ENCODE measurements at places on chromosomes 2 and 18. TPM values are rescaled to one million over a fixed set of nuclear protein-coding genes. Genes with fewer than 3 reads are reported as not detected.

DNA sequence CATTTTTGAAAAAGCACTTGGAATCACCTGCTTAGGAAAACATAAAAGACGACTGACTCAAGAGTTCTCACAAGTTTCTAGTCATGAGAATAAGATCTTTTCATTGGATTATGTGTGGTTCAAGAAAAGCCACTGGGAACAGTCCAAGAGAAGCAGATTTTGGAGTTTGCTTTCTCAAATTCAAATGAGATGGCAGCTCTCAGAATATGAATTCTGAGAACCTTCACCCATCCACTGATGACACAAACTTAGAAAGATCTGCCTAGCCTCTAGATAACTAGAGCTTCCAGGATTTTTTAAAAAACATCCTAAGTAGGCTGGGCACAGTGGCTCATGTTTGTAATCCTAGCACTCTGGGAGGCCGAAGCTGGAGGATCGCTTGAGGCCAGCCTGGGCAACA, 26.8 kb downstream of the MEX3C start:
- DNase-seq = no peak

DNA sequence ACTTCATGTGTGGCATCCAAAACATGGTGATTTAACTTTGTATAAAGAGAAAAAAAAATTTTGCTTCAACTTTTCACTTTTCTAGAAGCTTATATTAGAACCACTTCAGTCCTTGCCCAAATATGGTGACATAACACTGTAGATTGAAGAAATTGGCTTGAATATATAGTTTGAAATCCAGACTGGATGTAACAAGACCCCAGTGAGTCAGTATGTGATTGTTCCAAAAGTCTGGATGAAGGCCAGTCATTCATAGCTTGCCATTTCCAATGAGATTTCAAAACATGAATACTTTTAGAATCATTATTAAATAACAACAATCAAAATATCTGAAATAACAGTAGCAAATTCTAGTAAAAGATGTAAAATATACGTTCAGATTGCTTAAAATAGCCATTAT, 104.8 kb upstream of the FN1 start:
- no peak for DNase-seq

- DNase-seq = no peak
Observed at GRCh38 chr18:74498712-74499627, 2.8 kb downstream of the CNDP2 start.

DNA sequence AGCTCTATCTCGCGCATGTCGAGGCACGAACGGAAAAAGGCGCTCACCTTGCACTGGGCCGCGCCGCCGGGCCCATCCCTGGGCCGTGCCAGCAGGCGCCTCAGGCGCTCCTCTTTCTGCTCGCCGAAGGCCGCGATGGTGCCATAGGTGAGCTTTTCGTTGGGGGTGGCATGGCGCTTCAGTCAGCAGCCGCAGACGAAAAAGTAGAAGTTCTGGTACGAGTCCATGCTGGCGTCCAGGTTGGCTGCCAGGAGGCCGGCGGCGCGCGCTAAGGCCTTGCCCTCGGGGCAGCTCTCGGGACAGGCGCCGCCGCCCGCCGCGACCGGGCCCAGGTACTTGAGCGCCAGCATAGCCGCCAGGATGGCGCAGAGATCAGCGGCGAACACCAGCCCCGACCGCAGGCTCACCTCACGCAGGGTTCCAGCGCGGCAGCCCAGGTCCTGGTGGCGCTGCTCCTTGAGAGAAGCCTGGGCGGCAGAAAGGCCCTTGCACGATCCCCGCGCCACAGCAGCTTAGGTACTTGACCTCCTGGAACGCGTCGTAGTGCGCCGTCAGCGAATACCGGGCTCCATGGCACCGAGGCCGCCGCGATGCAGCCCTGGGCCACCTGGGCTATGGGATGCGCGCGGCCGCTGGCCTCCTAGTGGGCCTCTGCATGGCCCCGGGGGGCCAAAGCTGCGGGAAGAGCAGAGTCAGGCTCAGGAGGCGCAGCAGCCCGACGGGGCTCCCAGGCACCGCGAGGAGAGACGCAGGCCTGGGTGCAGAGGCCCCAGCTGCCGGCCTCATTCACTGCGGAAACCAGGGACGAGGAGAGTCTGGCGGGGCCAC, 12.8 kb downstream of the ALPG start:
- DNase-seq = no peak

NEU2 gene
- polyA plus RNA-seq = not detected

IL36G gene
- polyA plus RNA-seq = 0.67 TPM

KATNAL2 gene
- 14.1 TPM for polyA plus RNA-seq
